Gastrocnemius medialis (tissue), 4 donors: ENCODE measurements at places on chromosomes 12 and 14. TPM values are rescaled to one million over a fixed set of nuclear protein-coding genes. Genes with fewer than 3 reads are reported as not detected.

The GYS2 gene
- total RNA-seq = not detected

The NAV3 gene
- 0.87 TPM for total RNA-seq

The LALBA gene
- not detected for total RNA-seq

- no peak for DNase-seq
These were observed 75.2 kb downstream of the STXBP6 start for GRCh38 chr14:24974591-24975374.

- no peak for DNase-seq
These were observed 44.8 kb upstream of the PRMT8 start for GRCh38 chr12:3446235-3446634.
